ENCODE measurements at places on chromosomes 16 and 17.

DNA sequence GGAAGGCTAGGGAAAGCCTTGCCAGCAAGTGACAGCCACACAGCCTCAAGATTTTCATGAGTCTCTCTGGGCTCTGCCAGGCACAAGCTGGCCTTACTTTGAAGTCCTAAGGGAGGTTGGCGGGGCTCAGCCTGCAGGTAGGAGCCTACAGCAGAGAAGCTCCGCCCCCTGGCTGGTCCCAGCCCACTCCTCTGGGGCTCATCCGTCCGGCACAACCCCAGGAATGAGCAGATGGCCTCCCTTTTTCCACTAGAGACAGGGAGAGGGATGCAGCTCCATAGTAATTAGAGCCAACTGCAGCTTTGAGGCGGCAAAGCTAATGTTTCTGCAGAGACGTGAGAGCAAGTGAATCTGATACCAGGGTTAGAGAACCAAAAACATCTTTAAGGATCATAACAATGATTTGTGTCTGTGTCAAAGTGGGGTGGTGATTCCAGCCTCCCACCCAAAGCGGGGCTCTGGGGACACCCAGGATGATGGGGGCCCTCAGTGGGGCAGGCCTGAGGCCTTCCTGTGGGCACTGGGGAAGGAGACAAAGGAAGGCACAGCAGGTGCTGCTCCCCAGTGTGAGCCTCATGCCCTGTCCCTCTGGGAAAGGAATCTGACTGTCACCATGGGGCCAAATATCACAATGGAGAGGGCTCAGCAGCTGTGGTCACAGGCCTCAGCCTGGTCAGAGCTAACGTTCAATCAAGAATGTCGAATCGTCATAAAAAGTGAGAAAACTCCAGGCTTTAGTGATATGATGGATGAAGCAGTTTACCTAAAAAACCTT is 61.5 kb downstream of the RBFOX3 start:
- no peak for DNase-seq

GRCh38 chr17:9199571-9200551 is 178.6 kb downstream of the NTN1 start:
- no peak for DNase-seq

DNA sequence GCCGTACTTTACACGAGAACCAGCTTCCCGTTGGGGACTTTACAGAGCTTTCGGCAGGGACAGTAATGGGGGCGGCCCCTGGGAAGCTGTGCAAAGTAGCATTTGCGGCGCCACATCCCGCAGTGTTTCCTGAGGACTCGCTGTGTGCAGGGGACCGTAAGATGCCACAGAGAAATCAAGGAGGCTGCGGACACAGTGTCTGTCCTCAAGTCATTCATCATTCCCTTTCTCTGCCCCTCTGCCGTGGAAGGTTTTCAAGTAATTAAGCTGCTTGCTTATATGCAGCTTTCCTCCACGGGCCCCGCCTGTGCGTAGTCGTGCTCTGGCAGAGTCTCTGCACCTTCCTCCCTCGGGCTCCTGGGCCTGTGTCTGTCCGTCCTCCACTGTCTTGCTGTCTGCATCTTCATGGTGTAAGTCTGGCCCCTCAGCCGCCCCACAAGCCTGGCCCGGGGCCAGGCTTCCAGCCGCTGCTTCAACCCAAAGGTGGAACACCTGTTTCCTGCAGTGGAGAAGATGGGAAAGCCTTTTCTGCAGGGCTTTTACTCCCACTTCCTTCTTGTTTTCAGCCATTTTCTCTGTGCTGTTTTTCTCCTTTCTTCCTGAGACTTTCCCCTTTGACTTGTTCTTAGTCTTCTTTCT is 216.9 kb upstream of the CHMP6 start:
- no peak for DNase-seq

DNA sequence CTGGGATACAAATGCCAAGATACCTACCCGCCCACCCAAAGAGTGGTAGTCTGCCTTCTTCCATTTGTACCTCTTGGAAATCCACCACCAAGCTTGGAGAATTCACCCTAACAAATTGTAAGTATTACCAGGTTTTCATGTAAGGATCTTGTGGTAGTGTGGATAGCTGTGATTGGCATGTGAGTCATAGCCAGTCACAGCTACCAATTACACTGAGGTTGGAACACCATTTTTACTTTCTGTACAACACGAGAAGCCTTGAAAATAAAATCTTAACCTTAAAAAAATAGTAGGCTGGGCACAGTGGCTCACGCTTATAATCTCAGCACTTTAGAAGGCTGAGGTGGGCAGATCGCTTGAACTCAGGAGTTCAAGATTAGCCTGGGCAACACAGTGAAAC is 18.5 kb upstream of the SLC35G3 start:
- no peak for DNase-seq

Measured in activated CD4-positive, CD25-positive, alpha-beta regulatory T cell (primary cell).